ENCODE measurements at places on chromosomes 6 and 20.

DNA sequence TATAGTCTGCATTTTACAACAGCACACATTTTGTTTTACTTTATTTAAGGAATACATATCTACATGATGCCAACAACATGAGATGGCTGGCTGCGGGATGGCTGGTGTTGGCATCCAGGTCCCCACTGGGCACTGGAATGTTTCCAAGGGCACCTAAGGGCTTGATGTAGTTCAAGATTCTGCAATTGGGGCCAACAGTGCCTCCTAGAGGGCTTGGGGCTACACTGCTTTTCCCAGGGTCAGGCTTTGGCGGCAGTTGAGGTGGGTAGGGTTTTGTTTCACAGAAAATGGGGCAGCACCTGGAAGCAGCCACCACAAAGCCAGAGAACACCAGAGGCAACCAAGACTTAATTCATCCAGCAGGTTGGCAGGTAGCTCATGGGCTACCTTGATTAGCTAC lies 202.2 kb upstream of the PRND start:
- DNase-seq, result no peak

DNA sequence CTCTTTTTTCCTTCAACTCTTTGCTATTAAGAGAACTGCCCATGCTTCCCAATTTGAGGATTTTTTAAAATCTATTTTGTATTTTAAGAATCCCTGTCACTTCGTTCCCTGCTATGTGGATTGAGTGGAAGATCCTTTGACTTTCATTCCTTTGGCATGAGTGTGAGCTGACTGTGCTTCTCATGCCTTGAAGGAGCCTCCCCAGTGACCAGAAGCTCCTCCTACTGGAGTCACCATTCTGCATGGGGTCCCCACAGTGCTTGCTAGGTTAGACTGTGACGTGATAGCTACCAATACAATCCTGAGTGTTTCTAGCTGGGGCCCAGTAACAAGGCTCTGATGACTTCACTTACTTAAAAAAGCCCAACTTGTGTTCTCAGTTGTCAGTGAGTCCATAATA lies 104.4 kb upstream of the LAMP5 start:
- peak; percentile 23 for DNase-seq

DNA sequence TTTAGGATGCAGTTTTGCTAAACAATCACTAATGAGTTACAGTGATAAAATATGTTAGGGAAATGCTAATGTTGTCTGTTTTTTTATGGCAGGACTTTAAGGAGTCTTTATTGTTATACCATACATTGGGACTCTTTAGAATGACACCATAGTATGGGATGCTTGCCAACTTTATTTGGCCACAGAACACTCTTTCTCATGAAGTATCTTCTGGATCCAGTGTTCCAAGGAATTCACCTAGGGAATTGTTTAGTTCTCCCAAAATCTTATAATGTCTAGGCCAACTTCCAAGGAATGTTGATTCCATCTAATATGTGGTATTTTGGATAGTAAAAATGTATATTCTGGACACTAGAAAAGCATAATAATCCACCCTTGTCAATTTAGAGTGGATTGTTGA lies 3.3 kb downstream of the RIN2 start:
- no peak for DNase-seq

DNA sequence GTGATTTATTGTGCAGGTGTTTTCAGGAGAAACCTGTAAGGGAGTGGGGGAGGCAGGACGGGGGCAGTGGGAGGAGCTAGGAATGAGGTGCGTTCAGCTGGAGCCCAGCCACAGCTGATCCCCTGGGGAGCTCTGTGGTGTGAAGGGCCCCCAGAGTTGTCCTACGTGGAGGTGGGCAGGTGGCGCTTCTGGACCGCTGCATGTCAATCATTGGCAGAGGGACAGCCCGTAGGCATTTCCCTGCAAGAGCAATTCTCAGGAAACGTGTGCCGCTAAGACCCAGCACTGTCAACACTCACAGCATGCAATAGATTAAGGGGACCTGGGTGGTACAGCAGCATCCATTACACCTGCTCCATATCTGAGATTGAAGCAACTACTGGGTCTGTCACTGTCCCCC lies 88.0 kb downstream of the PRND start:
- no peak for DNase-seq

- no peak for DNase-seq
Observed at GRCh38 chr6:149563928-149564325, 2.2 kb upstream of the GINM1 start.

- DNase-seq, result no peak
Observed at GRCh38 chr6:20409427-20409971, 7.8 kb downstream of the E2F3 start.

GRCh38 chr6:141510803-141511202 lies 621.9 kb upstream of the GJE1 start:
- no peak for DNase-seq

DNA sequence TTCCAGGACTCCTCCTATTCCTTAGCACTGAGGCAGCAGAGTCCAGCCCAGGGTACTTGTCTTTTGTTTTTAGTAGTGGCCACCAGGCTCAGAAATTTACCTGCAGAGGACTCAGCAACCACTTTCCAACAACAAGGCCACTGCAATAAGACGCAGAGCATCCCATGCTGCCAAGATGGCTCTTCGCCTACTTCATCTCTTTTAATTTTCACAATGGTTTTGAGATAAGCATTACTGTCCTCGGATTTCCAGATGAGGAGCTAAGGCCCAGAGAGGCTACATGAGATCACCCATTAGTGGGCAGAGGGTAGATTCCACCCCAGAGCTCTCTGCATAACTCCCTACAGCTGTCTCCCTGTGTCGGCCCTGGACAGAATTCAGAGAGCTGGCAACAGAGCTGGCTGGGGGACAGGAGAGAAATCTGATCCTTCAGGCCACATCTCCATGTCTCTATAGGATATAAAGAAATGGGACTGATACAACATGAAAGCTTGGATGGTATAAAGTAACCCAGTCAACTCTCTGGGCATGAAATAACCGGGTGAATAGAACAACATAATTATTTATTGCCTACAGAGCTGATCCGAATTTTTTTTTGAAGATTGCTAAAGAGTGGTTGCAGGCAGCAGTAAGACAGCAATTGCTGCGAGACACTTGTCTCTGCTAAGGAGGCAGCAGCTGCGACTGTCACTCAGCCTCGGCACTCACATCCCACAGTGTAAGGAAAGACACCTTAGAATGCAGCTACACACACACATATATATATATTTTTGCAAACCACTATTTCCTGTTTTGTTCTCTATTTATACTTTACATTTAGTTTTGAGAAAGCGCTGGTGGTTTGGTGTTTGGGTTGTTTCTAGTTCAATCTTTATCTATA lies 37.2 kb downstream of the SCML4 start:
- no peak for DNase-seq

GRCh38 chr6:74458536-74458935 lies 747.3 kb downstream of the COL12A1 start:
- no peak for DNase-seq

DNA sequence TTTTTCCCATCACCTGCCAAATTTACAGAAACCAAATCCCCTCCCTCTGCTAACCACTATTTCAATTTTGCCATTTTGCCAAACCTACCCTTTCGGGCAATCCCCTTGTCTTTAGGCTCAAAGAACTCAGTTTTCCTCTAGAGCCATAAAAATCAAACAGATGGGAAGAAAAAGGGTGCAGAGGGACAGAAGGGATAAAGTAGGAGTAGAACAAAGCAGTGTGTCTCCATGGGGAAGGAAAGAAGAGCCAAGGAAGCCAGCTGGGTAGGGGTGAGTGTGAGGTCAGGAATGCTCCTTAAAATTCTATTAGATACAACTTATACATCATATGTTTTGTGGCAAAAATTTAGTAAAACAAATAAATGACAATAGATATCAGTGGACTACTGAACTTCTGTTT lies 316.5 kb downstream of the BTBD9 start:
- DNase-seq, result no peak

DNA sequence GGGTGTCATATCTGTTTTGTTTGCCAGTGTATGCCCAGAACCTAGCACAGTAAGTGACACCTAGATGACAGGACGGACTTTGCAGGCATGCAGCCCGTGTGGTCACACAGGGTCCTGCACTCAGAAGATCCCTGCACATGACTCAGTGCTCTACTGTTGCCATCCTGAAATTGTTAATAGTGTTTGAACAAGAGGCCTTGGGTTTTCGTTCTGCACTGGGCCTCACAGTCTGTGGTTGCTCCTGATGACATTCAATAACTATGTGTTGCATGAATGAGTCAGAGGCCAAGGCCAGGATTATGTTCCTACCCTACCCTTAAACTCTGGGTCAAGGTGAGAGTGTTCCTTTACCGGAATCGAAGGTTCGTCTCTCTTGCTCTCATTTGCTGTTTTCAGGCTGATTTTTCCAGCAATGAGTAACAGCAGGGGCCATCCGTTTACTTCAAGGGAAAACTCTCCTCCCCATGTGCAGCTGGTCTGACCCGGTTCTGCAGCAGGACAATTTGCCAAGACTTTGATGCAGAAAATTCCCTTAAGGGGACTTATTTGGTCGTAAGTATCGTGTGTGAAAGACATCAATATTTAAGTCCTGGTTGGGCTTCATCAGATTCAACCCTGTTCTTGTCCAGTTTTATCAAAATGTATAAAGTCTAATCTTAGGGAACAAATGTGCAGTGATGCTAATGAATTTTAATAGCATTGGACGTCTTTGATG lies 13.0 kb upstream of the PFDN4 start:
- no peak for DNase-seq

- no peak for DNase-seq
Observed at GRCh38 chr6:138116661-138116999, 9.4 kb upstream of the PERP start.
